ENCODE measurements at places on chromosomes 7 and 10. TPM values are rescaled to one million over a fixed set of nuclear protein-coding genes. Genes with fewer than 3 reads are reported as not detected.
A peak's percentile ranks its signal among the peaks of the same experiment; 100 is the strongest.

DNA sequence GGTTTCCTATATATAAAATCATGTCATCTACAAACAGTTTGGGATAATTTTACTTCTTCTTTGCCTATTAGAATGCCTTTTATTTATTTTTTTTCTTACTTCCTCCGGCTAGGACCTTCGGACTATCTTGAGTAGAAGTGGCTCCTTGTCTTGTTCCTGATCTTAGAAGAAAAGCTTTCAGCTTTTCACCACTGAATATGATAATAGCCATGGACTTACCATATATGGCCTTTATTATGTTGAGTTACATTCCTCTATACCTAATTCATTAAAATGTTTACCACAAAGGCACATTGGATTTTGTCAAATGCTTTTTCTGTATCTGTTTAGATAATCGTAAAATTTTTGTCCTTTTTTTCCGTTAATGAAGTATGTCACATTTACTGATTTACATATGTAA, 395.7 kb downstream of the NXPH1 start:
- DNase-seq = no peak

- no peak for DNase-seq
Observed at GRCh38 chr7:151104411-151105235, 18.3 kb downstream of the AGAP3 start.

GRCh38 chr7:95539426-95539825, 53.7 kb downstream of the ASB4 start:
- no peak for DNase-seq

GRCh38 chr10:847868-848267, 83.6 kb downstream of the LARP4B start:
- no peak for DNase-seq

DNA sequence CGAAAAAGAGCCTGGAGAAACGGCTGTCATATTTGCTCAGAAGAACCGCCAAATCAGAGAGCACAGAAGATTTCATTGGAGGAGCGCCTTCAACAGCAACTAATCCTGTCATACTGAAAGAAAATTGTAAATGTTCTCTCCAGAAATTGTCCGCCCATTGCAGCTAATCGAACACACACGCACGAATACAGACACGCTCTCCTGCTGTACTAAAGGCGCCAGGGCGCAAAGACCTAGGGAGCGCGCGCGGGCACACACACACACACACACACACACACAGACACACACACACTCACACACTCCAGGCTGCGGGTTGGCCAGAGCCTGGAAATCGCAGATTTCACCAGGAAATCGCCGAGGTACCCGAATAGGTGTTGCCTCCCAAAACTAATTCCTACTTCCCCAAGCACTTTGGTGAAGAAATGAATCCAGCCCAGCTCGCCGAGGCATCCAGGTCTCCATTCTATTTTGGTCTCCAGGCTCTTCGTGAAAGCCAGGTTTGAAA, at the start of gene CHRM2:
CHRM2 (plus strand) TSS at position 157 of the 505 bp plus-strand sequence. CDS start 146,214 bp downstream, outside the sequence.
- DNase-seq = no peak

DNA sequence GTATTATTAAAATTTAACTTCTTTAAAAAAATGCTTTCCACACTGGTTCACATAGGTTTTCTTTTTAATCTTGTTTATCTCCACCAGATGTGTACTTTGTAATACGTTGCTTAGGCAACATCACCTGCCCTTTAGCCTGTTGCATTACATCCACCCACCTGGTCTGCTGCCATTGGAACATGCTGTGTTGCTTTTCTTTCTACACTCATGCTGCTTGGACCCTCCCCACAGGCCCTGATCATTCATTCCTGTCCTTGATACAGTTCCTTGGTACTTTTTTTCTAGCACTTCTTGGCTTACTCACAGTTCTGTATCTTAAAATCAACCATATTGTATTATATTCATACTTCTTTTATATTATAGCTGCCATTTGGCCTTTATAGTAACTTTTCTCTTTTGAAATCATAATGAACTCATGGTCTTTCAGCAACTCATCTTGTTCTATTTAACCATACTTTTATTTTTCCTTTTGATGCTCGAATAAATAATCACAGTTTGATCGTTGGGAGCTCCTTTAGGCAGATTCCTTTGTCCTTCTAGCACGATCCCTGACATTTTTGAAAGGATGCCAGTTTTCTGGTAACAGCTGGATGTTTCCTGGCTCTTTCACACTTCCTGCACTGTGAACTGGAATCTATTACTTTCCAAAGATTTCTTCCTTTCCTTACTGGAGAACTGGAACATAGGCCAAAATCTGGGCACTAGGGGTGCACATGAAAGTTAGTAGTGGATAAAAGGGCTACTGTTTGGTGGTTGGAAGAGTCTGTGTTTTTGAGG, 125.1 kb downstream of the CDK14 start:
- no peak for DNase-seq

- DNase-seq = no peak
Observed at GRCh38 chr10:129877773-129878371, 86.2 kb downstream of the EBF3 start.

DNA sequence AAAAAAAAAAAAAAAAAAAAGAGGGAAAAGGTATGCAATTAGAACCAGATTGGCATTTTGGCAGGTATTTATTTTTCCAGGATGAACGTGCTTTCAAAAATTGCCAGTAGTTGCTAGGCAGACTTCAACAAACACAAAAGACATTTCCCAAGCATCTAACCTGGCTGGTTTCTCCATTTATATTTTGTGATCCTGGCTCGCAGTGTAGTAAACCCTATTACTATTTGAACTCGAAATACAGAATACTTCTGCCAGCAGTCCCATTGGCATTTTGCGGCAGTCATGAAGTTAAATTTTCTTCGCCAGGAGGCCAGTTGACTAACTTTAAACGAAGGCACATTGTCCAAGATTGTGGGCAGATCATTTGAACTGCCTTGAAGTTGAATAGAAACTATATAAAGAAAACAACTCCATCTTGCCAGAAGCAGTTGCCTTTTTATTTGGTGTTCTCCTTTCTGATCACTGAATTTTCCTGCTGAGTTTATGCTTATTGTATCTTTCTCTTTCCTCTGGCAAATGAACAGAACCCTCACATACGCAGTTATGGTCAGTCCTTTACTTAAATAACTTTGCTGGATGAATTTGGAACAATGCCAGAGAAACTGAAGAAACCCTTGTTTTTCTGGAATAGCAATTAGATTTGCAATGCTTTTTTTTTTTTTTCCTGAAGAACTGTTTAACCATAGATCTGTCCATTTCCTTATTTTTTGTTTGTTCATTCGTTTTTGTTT, 132.9 kb downstream of the BICC1 start:
- DNase-seq = peak; percentile 17

GRCh38 chr10:1942478-1942877, 205.2 kb upstream of the ADARB2 start:
- no peak for DNase-seq

DNA sequence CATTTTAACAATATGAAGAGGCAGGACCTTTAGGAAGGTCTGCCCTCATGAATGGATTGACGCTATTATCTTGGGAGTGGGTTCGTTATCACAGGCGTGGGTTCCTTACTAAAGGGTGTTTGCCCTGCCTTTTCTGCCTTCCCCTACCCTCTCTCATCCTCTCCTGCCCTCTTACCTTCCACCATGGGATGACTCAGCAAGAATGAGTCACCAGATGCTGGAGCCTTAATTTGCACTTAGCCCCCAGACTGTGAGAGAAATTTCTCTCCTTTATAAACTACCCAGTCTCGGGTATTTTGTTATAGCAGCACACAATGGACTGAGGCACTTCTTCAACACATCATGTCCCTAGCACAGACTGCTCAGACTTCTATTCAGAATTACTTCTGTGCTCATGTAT, 31.4 kb upstream of the ZNF32 start:
- no peak for DNase-seq

DNA sequence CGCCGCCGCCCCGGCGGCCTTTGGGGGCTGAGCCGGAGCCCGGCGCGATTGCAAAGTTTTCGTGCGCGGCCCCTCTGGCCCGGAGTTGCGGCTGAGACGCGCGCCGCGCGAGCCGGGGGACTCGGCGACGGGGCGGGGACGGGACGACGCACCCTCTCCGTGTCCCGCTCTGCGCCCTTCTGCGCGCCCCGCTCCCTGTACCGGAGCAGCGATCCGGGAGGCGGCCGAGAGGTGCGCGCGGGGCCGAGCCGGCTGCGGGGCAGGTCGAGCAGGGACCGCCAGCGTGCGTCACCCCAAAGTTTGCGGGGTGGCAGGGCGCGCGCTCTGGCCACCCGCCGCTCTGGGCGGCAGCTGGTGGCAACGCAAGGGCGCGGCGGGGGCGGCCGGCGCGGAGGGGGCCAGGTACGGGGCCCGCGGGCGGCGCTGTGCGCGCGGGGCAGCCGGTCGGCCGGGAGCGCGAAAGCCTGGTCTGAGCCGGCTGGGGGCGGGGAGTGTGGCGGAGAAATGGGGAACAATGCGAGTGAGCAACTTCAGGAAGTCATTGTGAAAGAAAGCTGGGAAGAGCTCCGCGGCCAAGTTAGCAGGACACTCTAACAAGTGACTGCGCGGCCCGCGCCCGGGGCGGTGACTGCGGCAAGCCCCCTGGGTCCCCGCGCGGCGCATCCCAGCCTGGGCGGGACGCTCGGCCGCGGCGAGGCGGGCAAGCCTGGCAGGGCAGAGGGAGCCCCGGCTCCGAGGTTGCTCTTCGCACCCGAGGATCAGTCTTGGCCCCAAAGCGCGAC, at the start of gene IKZF1:
IKZF1 (plus strand) TSS at position 588 of the 782 bp plus-strand sequence. CDS start 14,346 bp downstream, outside the sequence.
- DNase-seq = no peak

GRCh38 chr10:24468281-24468751, 255.4 kb downstream of the ARHGAP21 start:
- peak; percentile 42 for DNase-seq

The FOXI2 gene
- total RNA-seq = not detected

The CHAT gene
- total RNA-seq = not detected

The HOXA9 gene
- total RNA-seq = 57.0 TPM

The SFRP4 gene
- total RNA-seq = 3.2 TPM
